ENCODE measurements at places on chromosomes 3 and 15. TPM values are rescaled to one million over a fixed set of nuclear protein-coding genes. Genes with fewer than 3 reads are reported as not detected.

DNA sequence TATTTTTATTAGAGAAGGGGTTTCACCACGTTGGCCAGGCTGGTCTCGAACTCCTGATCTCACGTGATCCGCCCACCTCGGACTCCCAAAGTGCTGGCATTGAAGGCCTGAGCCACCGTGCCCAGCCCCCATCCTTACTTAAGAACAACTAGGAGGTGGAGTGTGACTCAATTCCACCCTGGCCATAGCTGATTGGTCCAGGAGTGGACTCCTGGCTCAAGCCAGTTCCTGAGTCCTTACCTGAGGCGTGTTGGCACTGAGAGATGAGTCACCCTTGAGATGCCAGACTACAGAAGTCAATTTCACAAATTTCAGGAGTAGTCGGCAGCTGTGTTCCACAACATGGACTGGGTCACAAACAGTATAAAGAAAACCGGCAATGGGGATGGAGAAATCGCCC is 124.2 kb downstream of the SHQ1 start:
- DNase-seq = no peak

GRCh38 chr3:93843981-93844380 is 129.7 kb downstream of the PROS1 start:
- DNase-seq = peak; percentile 41

DNA sequence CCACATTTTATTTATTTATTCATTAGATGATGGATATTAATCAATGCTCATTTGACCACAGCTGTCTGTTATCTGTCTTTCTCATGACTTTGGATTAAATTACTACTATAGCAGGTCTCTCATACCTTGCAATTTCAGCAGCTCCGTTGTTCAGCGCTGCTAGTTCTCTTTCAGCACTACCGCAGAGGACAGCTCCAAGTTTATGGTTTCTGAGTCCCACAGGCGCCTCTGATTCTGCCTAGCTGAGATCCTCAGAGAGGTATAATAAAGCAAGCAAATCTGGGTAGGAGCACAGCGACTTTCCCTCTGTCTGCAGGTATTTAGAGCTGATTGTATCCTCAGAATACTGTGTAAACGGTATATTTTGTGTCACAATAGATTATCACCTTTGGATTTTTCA is 204.9 kb downstream of the CNTN4 start:
- DNase-seq = no peak

DNA sequence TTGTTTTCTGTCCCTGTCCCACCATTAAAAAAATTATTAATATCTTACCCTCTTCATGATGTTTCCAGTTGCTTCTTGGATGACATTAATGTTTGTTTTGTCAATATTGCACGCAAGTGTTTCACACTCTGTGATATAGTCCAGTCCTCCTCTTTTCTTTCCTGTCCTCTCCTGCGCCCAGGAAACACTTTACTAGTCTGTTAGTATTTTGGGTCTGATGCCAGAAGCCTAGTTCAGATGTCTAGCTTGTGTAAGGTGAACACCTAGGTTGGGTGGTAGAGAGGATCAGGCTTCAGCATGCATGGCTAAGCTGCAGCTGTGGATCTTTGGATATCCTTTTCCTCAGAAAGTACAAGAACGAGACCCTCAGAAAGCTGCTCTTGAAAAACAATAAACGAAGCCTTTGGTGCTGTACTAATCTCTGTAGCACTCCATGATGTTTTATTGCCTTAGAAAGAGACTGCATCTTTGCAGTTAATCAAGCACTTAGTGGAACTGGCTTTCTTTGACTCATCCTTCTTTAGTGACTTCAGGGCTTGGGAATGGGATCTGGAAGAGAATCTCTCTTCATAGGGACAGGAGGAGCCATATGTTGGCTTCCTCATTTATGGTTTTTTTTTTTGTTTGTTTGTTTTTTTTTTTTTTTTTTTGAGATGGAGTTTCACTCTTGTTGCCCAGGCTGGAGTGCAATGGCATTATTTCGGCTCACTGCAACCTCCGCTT is 253.4 kb downstream of the LPP start:
- no peak for DNase-seq

DNA sequence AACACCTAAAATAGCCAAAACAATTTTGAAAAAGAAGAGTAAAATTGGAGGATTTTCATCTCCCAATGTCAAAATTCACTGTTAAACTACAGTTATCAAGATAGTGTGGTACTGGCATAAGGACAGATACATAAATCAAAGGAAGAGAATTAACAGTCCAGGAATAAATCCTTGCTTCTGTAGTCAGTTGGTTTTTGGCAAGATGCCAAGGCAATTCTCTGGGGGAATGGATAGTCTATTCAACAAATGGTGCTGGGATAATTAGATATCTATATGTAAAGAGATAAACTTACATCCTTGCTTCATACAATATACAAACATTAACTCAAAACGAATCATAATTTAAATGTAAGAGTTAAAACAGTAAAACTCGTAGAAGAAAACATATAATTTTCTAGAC is 57.9 kb upstream of the SELENOK start:
- DNase-seq = no peak

DNA sequence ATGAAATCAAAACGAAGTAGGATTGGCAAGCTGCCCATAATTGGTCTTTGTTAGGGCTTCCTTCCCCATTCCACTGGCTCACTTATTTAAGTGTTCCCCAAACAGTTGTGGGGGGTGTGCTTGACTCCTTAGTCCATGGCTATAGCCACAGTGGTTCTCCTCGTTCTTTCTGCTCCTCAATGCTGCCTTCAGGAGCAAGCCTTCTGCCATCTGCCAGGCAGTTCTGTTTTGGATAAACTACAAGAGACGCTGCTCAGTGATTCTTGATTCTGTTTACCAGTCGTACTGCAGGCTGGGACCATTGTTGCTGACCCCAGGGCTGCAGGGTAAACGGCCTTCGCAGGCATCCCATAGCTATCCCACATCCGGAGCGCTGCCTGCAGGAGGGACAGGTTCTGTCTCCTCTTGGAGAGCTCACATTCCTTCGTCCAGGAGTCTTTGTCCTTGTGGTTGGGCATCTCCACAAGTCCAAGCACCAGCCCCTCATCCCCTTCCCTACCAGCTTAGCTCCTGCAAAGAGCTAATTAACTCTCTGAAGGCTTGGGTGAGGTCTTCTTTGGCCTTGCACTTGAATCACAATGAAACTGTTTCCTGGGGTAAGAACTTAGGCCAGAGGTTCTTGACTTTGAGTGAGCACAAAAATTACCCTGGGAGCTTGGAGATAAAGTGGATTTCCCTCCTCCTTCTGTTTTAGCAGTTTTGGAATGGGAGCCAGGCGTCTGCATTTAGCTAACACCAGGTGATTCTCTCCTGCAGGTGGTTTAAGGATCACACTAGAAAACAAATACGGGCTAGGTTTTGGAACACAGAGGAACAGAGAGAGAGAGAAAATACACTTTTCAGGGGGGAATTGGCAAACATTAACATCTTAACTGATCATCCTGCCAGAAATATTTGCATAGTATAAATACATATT is 114.9 kb downstream of the SV2B start:
- DNase-seq = no peak

- no peak for DNase-seq
These were observed 412 bp downstream of the SLC41A3 start for GRCh38 chr3:126083511-126083912.

GRCh38 chr3:100425316-100425715 is 24.0 kb downstream of the LNP1 start:
- no peak for DNase-seq

GRCh38 chr3:97817965-97818364 is 3.8 kb upstream of the CRYBG3 start:
- DNase-seq = no peak

GRCh38 chr15:57596978-57597377 is 5.3 kb downstream of the MYZAP start:
- DNase-seq = no peak

GRCh38 chr3:69226071-69226470 is 103.7 kb upstream of the LMOD3 start:
- DNase-seq = no peak

DNA sequence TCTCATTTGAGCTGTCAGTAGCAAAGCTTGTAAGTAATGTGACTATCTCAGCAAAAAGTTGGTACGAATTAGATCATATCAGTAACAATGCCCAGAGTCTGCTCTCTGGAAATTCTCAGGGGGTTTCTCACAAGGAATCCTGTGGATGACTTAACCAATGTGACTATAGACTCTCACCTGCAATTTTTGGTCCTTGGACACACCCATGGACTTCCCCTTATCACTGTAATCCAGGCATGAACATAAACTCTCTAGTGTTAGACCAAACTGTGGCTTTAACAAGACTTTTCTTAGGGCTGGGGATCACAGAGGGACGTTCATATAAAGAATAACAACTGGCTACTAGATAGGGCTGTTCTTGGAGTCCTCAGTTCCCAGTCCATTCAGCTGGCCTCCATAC is 3.9 kb upstream of the ZNF80 start:
- DNase-seq = no peak

GRCh38 chr3:194089357-194090177 is 46.4 kb upstream of the HES1 start:
- DNase-seq = peak; percentile 84

DNA sequence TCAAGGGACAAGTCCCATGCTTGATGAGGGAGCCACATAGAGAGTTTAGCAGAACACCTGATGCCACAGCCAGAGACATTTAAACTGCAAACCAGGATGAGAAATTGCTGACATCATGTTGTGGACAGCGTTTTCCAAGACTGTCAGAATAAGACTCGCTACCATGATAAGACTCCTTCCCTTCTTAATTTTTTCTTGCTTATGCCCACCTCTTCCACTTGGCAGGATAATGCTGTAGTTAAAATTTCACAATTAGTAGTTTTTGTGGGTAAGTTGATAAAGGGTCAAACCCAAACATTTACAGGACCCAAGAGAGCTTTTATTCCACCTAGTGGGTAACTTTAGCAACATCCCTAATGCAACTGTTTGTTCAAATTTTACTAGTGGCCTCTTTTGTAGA is 3.0 kb upstream of the PIAS1 start:
- no peak for DNase-seq

DNA sequence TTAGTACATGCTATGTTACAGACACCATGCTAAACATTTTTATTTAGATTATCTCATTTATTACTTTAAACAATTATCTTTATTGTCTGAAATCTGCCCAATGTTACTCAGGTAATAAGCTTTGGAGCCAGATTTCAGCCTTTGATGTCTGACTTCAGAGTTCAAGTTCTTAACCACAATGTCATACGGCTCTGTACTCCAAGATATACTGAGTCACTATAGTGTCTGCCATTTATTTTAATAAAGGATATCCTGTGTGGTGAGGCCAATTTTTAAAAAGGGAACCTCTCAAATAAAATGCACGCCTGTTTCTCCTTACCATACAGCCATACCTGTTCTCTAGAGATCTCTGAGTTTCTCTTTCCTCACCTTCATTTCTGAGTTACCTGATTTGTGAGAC is 193.1 kb downstream of the EPHA3 start:
- no peak for DNase-seq

GRCh38 chr3:195844671-195845218 is 33.0 kb upstream of the MUC4 start:
- no peak for DNase-seq

DNA sequence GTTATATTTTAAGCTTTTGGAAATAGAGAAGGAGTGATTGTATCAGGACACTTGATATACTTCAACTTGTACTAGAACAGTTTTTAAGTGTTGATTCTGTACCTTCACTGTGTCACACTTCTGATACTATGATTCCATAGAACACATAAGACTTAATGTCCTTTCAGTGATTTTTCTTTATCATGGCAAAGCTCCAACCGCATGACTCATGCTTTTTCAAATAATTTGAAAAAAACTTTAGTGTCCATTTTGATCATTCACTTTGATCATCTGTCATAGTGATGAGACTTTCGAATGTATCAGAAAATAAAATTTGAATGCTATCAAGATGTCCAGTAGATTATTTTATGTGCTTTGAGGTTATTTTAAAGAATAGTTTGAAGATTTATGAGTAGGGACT is 32.0 kb downstream of the AP4E1 start:
- no peak for DNase-seq

DNA sequence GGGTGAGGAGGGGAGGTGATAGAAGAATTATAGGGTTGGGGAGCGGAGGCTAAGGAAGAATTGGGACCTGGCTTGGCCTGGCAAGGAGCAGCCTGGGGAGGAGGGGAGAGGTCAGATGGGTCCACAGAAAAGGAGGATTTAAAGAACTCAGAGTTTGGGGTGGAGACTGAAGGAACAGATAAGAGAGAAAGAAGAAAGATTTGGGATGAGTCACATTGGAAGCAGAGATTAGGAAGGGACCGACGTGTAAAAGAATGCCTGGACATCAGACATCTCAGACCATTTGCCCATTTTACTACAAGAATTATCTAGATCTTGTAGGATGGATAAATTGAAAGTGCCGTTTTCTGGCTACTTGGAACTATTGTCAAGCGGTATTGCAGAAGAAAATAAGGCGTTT is 10.4 kb downstream of the TCAIM start:
- DNase-seq = no peak

GRCh38 chr3:119601154-119601553 is 3.5 kb downstream of the PLA1A start:
- no peak for DNase-seq

GRCh38 chr15:83928392-83928734 is 274.4 kb downstream of the ADAMTSL3 start:
- no peak for DNase-seq

Gene OR5AC2
- not detected for total RNA-seq

Gene LYZL4
- not detected for total RNA-seq

Gene PPM1L
- 0.24 TPM for total RNA-seq

Gene FEZF2
- total RNA-seq = not detected

Gene GFM1
- 31.8 TPM for total RNA-seq
